CD8-positive, alpha-beta T cell (primary cell): ENCODE measurements at places on chromosomes 12 and 14.

DNA sequence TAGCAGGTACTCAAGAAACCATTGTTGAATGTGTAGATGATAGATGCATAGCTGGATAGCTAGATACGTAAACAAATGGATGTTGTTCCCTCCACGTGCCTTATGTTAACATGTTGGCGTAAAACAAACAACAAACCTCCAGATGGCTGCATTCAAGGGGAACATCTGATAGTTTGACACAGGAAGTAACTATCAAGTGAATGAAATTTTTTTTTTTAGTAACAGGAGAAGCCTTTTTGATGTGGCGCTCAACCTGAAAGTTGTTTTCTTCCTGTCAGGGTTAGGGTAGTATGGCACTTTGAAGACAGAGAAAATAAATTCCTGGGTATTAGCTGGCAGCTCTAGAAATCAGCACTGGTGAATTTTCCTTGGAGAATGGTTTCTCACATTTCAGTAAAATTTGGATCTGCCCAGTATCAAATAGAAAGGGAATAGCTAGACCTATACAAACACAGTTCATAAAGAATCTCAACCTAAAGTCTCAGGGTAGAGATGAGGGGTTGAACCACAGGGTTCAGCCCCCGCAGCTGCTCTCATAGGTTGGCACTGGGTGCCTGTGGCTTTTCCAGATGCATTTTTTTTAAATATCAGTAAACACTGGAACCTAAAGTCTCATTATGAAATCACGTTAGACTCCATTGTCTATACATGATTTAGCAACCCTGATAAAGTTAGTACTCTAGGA, 18.8 kb upstream of the RAP1B start:
- DNase-seq: peak; percentile 13

- no peak for DNase-seq
Observed at GRCh38 chr14:93967637-93968250, 8.6 kb downstream of the ASB2 start.

- no peak for DNase-seq
Observed at GRCh38 chr12:110661337-110661972, 27.5 kb downstream of the HVCN1 start.

GRCh38 chr12:124321556-124322270, 26.8 kb downstream of the RFLNA start:
- no peak for DNase-seq

DNA sequence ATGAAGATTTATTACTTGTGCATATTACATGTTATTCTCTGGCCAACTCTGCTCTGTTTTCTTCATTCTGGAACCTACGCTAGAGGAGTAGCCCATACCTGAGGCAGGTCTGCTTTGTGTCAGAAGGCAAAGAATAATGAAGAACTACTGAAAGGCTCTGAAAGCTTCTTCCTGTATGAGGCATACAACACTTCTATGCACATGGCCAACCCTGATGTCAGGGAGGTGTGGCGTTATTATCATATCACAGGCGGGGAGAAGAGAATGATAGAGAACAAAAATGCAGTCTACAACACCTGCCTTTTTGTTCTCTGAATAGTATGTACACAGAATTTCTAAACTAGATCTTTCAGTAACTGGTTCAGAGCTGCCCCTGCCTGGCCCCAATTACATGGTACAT, 32.5 kb upstream of the CRY1 start:
- no peak for DNase-seq
